Ureter (tissue), 1 donor: ENCODE measurements at places on chromosomes 1 and 21. TPM values are rescaled to one million over a fixed set of nuclear protein-coding genes. Genes with fewer than 3 reads are reported as not detected.
A peak's percentile ranks its signal among the peaks of the same experiment; 100 is the strongest.

DNA sequence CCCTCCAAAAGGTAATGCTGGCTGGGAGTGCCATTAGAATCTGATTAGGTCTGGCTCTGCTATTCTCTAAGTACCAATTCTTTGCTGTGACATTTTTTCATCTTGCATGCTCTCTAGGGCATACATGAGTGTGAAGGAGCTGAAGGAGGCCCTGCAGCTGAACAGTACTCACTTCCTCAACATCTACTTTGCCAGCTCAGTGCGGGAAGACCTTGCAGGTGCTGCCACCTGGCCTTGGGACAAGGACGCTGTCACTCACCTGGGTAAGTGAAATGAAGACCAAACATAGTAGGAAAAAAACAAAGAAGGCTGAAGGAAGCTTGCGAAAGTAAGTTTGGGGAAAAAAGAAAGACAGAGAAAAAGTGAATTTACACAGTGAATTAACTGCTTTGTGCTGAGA lies 207.9 kb downstream of the PAPPA2 start:
- DNase-seq, result no peak

DNA sequence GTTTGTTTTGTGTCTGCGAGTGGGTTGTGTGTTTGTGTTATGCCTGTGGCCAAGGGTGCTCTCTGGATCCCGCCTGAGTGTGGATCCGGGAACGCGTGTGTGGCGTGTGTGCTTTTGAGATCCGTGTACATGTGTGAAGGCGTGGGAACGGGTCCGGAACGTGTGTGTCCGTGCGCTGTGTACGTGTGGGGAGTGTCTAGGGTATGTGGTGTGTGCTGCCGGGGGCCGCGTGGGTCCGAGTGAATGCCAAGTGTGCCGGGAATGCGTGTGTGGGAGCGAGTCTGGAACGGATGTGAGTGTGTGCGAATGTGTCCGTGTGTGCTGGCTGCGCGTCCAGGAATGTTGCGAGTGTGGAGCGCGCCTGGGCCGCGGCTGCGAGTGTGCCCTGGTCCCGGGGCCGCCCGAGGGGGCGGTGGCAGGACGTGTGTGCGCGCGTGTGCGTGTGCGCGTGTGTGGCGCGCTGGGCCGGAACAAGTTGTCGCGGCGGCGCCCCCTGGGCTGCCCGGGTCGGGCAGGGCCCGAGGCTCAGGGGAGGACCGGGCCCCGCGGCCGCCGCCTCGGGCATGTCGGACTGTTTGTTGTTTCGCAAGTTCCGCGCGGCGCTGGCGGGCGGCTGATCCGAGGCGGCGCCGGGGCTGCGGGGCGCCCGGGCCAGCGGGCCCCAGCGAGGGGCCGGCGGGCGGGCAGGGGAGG lies 953 bp downstream of the PTPRU start:
- peak; percentile 65 for DNase-seq

DNA sequence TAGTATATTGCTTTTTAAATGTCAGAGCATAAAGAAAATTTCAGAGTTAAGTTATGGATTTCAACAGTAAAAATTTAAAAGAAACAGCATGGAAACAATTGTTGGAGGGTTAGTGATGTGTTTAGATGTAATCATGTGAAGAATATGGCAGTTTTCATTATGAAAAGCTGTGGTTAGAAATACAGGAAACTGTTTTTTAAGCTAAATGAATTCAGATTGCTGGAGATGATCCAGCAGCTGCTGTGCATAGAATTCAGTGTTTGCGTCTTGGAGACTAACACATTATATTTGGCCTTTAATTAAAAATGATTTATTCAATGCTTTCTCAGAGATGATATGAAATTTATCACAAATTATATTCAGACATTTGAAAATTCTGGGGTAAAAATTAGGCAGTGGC lies 273.6 kb upstream of the LRRC7 start:
- no peak for DNase-seq

- peak; percentile 64 for DNase-seq
Measured at GRCh38 chr1:23727362-23727811, 15.9 kb upstream of the ELOA start.

GRCh38 chr1:20480243-20480944 lies 5.6 kb downstream of the CAMK2N1 start:
- no peak for DNase-seq

Gene TMCO1
- total RNA-seq, result 92.4 TPM

Gene NOS1AP
- total RNA-seq, result 7.0 TPM

Gene CCSAP
- 3.6 TPM for total RNA-seq

- no peak for DNase-seq
Measured at GRCh38 chr1:42593486-42594100, 64.6 kb upstream of the PPIH start.

Gene B3GALT5
- 21.9 TPM for total RNA-seq

Gene PLPPR4
- total RNA-seq, result 5.1 TPM

GRCh38 chr1:6625584-6626149 lies 999 bp downstream of the THAP3 start:
- DNase-seq, result no peak

GRCh38 chr1:67159233-67159632 lies 7.0 kb upstream of the IL23R start:
- no peak for DNase-seq

GRCh38 chr1:222697826-222698225 lies 14.5 kb downstream of the AIDA start:
- no peak for DNase-seq

- no peak for DNase-seq
Measured at GRCh38 chr1:195806060-195806459, 802.2 kb downstream of the KCNT2 start.

Gene GBP3
- 79.7 TPM for total RNA-seq

DNA sequence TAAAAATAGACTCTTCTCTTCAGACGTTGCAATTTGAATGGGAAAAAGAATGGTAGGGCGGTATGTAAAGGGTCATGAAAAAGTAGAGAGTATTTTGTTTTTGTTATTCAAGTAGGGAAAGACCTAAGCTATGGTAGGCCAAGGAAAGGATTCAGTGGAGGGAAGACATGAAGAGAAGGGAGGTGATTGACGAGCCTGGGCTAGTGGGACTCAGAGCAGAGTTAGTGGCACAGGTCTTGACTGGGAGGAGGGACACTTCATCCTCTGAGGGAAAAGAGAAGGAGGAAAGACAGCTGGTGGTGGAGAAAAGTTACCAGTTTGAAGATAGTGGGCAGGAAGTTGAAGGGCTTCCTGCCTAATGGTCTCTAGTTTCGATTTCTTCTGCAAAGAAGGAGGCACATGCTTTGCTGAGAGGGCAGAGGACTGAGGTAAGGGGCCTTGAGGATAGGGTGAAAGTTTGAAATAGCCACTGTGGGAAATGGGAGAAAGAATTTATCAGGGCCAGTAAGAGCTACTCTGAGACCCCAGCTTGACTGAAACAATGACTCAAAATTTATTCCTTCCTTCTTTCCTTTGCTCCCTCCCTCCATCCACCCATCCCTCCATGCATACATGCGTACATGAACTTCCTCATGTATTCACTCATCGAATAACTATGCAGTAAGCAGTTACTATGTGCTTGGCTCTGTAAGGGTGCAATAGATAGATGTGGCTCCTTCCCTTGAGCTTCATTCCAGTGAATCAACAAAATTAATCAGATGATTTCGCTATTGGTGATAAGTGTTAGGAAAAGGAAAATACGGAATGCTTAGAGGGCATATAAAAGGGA lies 4.2 kb downstream of the CD48 start:
- DNase-seq, result no peak

- no peak for DNase-seq
Measured at GRCh38 chr1:39305555-39305954, 101.1 kb downstream of the MACF1 start.

Gene CNR2
- not detected for total RNA-seq

GRCh38 chr1:916173-917075 lies 7.3 kb upstream of the SAMD11 start:
- no peak for DNase-seq

- peak; percentile 46 for DNase-seq
Measured at GRCh38 chr1:153957744-153958110, 685 bp downstream of the CRTC2 start.

DNA sequence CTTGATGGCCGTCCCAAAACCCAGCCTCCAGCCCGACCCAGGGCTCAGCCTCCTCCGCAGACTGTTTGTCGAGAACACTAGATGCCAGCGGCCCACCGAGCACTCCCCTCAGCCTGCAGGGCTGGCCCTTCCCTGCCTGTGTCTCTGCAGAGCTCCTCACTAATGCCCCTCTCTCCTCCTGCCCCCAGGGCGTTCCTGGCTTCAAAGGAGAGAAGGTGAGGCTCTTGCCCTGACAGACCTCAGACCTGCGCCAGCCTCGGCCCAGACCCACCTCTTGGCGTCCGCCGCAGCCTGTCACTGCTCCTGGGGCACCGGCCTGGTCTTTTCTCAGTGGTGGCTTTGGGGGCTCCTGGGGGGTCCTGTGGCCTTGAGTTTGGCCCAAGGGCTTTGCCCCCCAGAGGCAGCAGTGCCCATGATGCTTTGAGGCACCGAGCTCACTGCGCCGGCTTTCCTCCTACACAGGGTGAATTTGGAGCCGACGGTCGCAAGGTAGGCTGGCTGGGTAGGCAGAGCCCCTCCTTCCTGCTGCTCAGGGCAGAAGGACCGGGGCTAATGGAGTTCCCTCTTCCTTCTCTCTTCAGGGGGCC lies 18.4 kb downstream of the COL6A2 start:
- DNase-seq, result peak; percentile 39

GRCh38 chr1:201688514-201688913 lies 140.4 kb upstream of the IPO9 start:
- no peak for DNase-seq

Gene PGLYRP4
- total RNA-seq, result 0.60 TPM

DNA sequence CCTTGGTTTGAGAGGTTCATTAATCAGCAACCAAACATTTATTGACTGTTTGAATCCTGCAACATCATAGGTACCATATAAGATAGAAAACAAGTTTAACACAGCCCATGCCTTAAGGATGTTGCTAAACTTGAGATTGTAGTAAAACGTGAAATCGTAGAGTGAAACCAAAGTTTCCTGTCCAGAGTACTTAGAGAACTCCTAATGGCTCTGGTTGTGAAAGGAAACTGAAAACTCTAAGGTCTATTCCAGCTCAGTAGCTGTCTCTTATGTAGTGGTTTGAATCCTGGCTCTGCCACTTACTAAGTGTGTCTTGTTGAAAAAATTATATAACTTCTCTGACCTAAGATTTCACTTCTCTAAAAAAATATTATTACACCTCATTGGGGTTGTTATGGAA lies 310.9 kb downstream of the NTNG1 start:
- DNase-seq, result no peak

GRCh38 chr1:246219508-246220030 lies 287.5 kb downstream of the SMYD3 start:
- no peak for DNase-seq

- DNase-seq, result no peak
Measured at GRCh38 chr1:11429226-11429625, 49.7 kb upstream of the DISP3 start.

Gene MRPS21
- total RNA-seq, result 79.7 TPM

Gene RAB7B
- 11.7 TPM for total RNA-seq

Gene CD1D
- total RNA-seq, result 1.7 TPM
